ENCODE measurements at places on chromosomes 1 and 21. TPM values are rescaled to one million over a fixed set of nuclear protein-coding genes. Genes with fewer than 3 reads are reported as not detected.
A peak's percentile ranks its signal among the peaks of the same experiment; 100 is the strongest.

KIAA0040 gene
- total RNA-seq = 17.5 TPM

GRCh38 chr1:118692143-118692542, 296.0 kb downstream of the TBX15 start:
- H3K4me3 ChIP-seq = no peak overlapping the region
- no peaks in the 10 kb centered on the region for H3K27me3 ChIP-seq
- DNase-seq = no peak
- H3K27ac ChIP-seq = no peak overlapping the region
- H3K4me1 ChIP-seq = no peaks in the 10 kb centered on the region
- no peaks in the 10 kb centered on the region for H3K36me3 ChIP-seq

GRCh38 chr1:219427989-219428388, 184.9 kb downstream of the ZC3H11B start:
- no peaks in the 10 kb centered on the region for H3K27me3 ChIP-seq
- DNase-seq = no peak
- H3K27ac ChIP-seq = peak overlapping the region; percentile 22
- no peak overlapping the region for H3K4me3 ChIP-seq

GRCh38 chr1:15011661-15012060, 141.9 kb upstream of the TMEM51 start:
- no peaks in the 10 kb centered on the region for H3K4me1 ChIP-seq
- H3K36me3 ChIP-seq = no peaks in the 10 kb centered on the region
- no peak overlapping the region for H3K4me3 ChIP-seq
- no peak overlapping the region for H3K27ac ChIP-seq
- DNase-seq = no peak
- no peaks in the 10 kb centered on the region for H3K27me3 ChIP-seq

MLLT11 gene
- 1.3 TPM for total RNA-seq

DNA sequence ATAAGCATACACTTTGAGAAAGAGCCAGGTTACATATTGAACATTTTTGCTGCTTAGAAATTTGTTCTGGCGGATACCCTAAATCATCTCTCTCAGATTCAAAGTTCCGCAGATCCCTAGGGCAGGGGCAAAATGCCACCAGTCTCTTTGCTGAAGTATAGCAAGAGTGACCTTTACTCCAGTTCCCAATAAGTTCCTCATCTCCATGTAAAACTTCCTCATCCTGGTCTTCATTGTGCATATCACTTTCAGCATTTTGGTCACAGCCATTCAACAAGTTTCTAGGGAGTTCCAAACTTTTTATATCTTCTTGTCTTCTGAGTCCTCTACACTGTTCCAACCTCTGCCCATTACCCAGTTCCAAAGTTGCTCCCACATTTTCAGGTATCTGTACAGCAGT, 23.3 kb upstream of the LYPD8 start:
- no peak for DNase-seq
- H3K4me3 ChIP-seq = no peak overlapping the region
- no peak overlapping the region for H3K27ac ChIP-seq
- no peaks in the 10 kb centered on the region for H3K27me3 ChIP-seq
- no peaks in the 10 kb centered on the region for H3K36me3 ChIP-seq
- H3K4me1 ChIP-seq = no peaks in the 10 kb centered on the region

GFI1 gene
- 2.4 TPM for total RNA-seq

All from uterus (tissue), 4 donors.